ENCODE measurements at places on chromosomes 6 and 20.

GRCh38 chr6:121858310-121858709 lies 422.9 kb downstream of the GJA1 start:
- H3K4me1 ChIP-seq = no peaks in the 10 kb centered on the region

GRCh38 chr6:157478926-157479325 lies 97.9 kb downstream of the ZDHHC14 start:
- no peak overlapping the region for H3K4me3 ChIP-seq
- DNase-seq = no peak
- no peaks in the 10 kb centered on the region for H3K36me3 ChIP-seq
- H3K4me1 ChIP-seq = no peaks in the 10 kb centered on the region
- H3K27me3 ChIP-seq = no peaks in the 10 kb centered on the region

DNA sequence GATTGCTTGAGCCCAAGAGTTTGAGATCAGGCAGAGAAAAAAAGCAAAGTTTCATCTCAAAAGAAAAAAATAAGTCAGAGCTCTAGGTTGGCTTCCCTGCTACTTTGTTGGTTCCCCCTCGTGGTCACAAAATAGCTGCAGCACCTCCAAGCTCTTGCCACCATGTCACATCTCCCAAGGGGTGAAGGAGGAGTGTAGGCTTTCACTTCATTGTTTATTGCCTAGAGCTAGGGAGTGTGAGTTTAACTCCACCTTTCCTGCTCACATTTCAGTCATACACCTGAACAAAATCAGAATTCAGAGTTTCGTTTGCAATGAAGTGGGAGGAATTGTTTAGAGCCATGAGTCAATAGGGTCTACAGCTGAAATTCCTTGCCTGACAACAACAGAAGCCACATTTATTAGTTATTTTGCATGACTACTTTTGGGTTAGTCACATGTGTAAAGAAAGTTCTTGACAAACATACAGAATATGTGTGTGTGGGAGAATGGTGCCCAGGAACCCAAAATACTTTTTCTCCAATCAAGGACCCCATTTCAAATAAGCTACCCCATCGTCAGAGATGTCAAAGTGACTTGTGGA lies 56.2 kb upstream of the UFL1 start:
- no peak for DNase-seq
- no peaks in the 10 kb centered on the region for H3K27me3 ChIP-seq
- H3K4me3 ChIP-seq = no peak overlapping the region
- no peaks in the 10 kb centered on the region for H3K4me1 ChIP-seq
- H3K36me3 ChIP-seq = no peaks in the 10 kb centered on the region
- no peak overlapping the region for H3K27ac ChIP-seq

- H3K27me3 ChIP-seq = peaks cover 28% of the 10 kb centered on the region
- no peaks in the 10 kb centered on the region for H3K36me3 ChIP-seq
- H3K4me1 ChIP-seq = no peaks in the 10 kb centered on the region
- no peak overlapping the region for H3K27ac ChIP-seq
- no peak for DNase-seq
Measured at GRCh38 chr6:43310134-43310533, 1.5 kb upstream of the CRIP3 start.

DNA sequence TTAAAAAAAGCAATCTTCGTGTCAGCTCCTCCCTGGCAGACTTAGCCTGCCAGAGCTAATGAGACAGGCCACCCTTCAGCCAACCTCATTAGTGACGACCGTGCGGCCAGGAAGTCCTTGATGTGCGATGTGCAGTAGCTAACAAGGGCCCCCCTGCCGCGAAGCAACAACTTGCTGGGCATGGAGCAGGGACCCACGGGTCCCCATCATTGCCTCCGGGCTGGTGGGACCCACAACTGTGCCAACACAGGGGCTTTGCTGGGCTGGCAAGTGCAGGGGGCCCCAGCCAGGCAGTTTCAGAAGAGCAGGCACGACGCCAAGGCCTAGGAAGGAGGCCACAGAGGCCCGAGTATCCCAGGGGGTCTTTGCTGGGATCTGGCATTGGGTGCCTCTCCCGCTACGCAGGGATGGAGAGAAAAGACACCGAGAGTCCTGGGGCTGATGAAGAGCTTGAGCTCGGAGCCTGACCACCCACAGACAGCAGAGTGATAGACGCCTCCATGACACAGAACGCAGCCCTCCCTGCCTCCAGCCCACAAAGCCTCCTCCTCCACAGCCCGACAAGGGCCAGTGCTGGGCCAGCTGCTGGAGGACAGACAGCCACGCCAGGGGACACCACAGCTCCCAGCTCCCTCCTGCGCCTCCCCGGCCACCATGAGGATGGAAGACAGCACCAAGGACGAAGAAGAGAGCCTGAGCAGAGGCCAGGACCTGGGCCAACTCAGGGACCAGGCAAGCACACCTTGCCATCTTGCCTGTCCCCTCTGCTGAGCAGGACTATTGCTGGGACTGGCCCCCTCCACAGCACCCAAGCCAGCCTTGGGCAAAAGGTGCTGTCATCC lies 96.6 kb downstream of the YTHDF1 start:
- no peak for DNase-seq
- no peaks in the 10 kb centered on the region for H3K4me1 ChIP-seq
- peaks cover 78% of the 10 kb centered on the region for H3K27me3 ChIP-seq
- H3K27ac ChIP-seq = no peak overlapping the region

DNA sequence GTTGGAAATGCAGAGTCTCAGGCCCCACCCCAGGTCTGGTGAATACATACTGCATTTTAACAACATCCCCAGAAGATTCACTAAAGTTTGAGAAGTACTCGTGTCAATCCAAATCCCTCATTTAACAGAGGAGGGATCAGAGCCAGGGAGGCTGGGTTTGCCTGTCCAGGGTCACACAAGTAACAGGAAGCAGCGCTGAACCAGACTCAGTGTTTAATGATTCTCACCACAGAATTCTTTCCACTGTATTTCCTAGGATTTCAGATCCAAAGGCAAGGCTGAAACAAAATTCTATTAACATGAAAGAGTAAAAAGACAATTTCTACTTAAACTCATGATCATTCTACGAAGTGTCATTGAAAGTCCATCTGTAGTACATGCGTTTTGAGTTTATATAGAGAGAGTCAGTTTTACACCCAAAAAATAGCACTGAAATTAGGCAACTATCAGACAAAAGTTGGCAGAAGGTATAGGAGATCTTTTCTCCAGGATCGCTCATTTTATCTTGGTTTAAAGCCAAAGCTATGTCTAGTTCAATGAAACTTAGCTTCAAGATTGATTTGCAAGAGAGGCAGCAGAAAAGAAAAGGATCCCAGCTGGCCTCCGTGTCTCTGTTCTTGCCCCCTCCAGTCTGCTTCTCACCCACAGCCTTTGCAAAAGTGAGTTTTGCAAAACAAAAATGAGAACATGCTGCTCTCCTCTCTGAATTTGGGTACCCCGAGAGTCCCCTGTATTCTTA lies 6.0 kb upstream of the AGPAT4 start:
- H3K36me3 ChIP-seq = no peaks in the 10 kb centered on the region
- no peak overlapping the region for H3K4me3 ChIP-seq
- H3K27ac ChIP-seq = no peak overlapping the region
- peaks cover 2% of the 10 kb centered on the region for H3K4me1 ChIP-seq
- no peak for DNase-seq
- no peaks in the 10 kb centered on the region for H3K27me3 ChIP-seq

DNA sequence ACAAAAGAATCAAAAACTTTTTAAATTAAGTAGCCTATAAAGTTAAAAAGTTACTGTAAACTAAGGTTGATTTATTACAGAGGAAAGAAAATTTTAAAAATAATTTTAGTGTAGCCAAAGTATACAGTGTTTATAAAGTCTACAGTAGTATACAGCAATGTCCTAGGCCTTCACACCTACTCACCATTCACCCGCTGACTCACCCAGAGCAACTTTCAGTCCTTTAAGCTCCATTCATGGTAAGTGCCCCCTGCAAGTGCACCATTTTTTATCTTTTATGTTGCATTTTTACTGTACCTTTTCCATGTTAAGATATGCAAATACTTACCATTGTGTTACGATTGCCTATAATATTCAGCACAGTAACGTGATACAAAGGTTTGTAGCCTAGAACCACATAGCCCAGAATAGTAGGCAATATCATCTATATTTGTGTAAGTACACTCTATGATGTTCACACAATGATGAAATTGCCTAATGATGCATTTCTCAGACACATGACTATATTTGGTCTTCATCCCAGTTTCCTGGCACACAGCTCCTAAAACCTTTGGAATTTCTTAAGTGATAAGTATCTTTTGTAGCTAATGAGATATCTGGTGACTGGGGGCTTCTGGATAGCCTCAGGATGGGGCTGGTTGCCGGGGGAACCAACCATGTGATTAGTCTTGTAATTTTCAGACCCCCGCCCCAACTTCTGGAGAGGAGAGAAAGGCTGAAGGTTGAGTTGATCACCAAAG lies 111.0 kb downstream of the MRPL14 start:
- no peak overlapping the region for H3K4me3 ChIP-seq
- H3K4me1 ChIP-seq = no peaks in the 10 kb centered on the region
- DNase-seq = no peak
- no peaks in the 10 kb centered on the region for H3K36me3 ChIP-seq

GRCh38 chr20:35503841-35504561 lies 25.5 kb downstream of the C20orf173 start:
- H3K27ac ChIP-seq = no peak overlapping the region
- no peaks in the 10 kb centered on the region for H3K36me3 ChIP-seq
- H3K4me1 ChIP-seq = no peaks in the 10 kb centered on the region
- H3K27me3 ChIP-seq = no peaks in the 10 kb centered on the region
- no peak overlapping the region for H3K4me3 ChIP-seq

DNA sequence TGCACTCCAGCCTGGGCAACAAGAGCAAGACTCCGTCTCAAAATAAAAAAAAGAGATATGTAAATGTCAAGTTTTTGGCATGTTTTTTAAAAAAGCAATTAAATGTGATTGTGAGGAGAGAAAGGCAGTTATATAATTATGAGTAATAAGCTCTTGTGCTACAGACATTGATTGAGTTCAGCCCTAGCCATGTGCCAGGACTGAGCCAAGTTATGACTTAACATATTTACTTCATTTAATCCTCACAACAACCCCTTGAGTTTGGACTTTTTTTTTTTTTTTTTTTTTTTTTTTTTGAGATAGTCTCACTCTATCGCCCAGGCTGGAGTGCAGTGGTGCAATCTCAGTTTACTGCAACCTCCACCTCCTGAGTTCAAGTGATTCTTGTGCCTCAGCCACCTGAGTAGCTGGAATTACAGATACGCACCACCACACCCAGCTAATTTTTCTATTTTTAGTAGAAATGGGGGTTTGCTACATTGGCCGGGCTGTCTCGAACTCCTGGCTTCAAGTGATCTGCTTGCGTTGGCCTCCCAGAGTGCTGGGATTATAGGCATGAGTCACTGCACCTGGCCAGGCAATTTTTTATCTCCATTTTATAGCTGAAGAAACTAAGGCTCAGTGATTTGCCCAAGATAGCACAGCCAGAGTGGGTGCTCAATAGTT lies 15.0 kb upstream of the CSE1L start:
- H3K4me3 ChIP-seq = no peak overlapping the region
- H3K4me1 ChIP-seq = no peaks in the 10 kb centered on the region
- peaks cover 95% of the 10 kb centered on the region for H3K36me3 ChIP-seq
- DNase-seq = peak; percentile 43
- no peak overlapping the region for H3K27ac ChIP-seq

DNA sequence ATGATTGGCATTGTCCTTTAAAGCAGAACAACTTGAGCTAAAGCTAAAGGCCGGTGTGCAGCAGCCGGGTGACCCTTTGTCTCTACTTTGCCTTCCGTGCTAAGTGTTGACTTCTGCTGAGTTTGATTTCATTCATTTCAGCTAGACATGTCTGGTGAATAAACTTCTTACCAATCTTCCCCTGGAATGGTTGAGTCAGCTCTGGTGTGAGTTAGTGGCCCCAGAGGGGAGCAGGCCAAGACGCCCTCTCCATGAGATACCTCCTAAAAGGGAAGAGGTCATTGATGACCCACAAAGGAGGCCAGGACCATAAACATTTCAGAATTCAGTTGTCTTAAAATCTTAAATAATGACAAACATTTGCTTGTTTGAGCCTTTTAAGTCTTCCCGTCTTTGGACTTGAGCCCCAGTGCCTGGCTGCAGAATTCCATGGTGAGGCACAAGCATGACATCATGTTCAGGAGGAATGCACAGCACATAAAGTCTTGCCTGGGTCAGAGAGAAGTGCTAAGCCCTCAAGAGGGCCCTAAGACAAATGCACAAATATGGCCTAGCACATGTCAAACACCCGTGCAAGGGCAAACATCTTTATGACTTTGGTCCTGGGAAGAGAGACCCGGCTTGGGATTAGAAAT lies 96.3 kb upstream of the NEDD9 start:
- DNase-seq = no peak
- no peaks in the 10 kb centered on the region for H3K4me1 ChIP-seq
- no peaks in the 10 kb centered on the region for H3K36me3 ChIP-seq
- no peaks in the 10 kb centered on the region for H3K27me3 ChIP-seq

DNA sequence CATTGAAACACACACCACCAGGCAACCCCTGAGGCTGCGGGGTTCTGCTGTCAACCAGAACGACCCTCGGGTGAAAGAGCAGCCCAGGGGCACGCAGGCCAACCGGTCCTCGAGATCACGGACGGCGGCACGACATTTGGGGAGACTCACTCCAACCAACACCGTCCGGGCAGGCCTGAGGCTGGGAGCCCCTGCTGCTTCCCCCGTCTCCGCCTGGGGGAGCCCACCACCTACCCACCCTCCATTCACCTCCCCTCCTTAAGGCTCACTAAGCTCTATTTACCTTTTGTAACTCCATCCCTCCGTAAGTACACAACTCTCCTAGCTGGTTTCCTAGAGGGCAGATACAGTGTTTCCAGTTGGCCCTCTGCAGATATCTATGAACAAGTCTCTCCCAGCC lies 971.3 kb upstream of the DEFB115 start:
- no peaks in the 10 kb centered on the region for H3K4me1 ChIP-seq
- no peak overlapping the region for H3K4me3 ChIP-seq
- DNase-seq = peak; percentile 37
- no peak overlapping the region for H3K27ac ChIP-seq
- H3K27me3 ChIP-seq = no peaks in the 10 kb centered on the region
- no peaks in the 10 kb centered on the region for H3K36me3 ChIP-seq

DNA sequence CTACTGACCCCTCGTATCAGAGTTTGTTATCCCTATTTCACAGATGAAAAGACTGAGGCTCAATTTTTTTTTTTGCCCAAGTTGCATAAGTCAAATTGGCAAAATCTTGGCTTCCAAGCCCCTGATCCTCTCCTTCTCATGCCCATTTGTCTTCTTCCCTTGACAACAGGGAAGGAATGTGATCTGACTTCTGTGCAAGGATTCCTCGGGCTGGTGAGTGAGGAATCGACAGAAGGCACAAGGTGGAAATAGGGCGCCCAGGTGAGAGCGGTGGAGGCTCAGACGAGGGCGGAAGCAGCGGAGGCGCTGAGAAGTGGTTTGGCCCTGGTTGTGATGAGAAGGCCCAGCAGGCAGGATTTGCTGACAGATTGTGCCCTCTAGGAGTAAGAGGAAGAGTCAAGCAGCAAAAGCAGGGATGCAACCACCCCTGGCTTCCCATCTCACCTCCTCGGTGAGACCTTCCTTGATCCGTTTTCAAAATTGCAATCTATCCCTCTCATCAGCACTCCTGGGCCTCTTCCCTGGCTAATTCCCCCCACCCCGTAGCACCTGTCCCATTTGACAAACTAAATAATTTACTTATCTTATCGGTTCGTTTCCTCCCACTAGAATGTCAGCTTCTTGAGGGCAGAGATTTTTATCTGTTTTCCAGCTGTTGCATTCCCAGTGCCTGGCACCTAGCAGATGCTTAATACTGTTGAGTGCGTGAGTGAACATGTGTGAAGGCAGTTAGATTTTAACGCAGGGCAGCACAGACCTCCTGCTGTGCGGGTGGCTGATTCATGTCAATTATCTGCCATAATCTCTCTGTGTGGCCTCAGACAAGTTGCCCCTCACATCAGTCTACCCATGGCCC lies 3.7 kb upstream of the SIRPA start:
- H3K4me1 ChIP-seq = no peaks in the 10 kb centered on the region
- peaks cover 95% of the 10 kb centered on the region for H3K27me3 ChIP-seq
- no peaks in the 10 kb centered on the region for H3K36me3 ChIP-seq
- no peak overlapping the region for H3K27ac ChIP-seq
- no peak overlapping the region for H3K4me3 ChIP-seq
